ENCODE measurements at places on chromosomes 3 and 15.

- no peak for DNase-seq
These were observed 4.8 kb downstream of the PLCB2 start for GRCh38 chr15:40302981-40303380.

- no peak for DNase-seq
These were observed 59.7 kb downstream of the GHSR start for GRCh38 chr3:172388412-172389078.

- DNase-seq: no peak
These were observed at the start of gene ST8SIA2 for GRCh38 chr15:92393071-92393979. ST8SIA2 (plus strand) TSS chr15:92393881; CDS start chr15:92394065, 184 bp downstream.

DNA sequence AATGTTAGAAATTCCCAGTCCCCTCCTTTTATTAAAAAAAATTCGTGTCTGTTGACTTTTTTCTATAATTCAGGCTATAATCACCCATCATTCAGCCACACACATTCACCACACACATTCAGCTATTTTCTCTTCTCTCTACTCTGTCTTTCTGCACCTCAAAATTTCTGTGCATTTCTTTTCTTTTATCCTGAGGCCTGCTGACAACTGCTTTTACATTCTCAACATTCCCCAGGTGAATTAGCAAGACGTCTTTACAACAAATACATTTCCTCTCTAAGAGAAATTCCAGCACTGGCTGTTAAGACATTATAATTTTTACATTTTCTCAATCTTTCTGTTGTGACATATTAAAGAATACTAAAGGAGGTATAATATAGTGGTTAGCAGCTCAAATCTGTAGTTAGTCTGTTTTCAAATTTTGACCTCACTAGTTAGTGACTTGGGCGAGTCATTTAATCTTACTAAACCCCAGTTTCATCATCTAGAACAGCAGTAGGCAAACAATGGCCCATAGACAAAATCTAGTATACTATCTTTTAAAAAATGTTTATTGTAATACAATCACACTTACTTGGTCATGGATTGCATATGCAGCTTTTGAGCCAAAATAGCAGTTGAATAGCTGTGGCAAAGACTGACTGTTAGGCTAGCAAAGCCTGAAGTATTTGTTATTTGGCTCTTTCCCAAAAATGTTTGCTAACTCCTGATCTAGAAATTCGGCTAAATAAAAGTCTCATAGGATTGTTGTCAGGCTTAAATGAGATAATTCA lies 350.7 kb downstream of the NSUN3 start:
- no peak for DNase-seq

DNA sequence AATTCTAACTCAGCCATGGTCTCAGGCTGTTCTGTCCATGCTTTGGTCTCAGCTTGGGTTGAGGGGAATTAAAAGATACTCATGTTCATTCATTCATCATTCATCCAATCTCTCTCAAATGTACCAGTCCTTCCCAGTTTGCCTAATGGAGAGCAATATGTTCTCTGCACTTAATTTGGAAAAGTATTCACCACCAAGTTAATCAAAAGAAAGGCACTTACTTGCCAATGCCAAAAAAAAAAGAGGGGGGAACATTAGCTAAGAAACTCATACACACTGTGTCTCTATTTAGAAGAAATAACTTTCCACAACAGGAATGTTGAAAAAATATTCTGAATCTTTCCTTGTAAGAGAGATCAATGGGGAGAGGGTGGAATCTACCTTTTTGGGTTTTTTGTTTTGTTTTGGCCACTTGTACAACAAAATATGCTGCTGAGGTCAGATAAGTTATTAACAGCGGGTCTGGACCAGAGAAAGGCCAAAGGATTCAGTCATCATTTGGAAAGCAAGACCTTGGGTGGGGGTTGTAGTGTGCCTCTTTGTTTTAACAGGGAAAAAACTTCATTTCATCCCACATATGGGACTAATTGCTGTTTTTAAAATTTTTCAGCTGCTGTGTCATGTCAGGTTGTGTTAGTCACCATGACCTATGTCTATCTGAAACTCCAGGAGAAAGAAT lies 152.3 kb downstream of the FBN1 start:
- no peak for DNase-seq

GRCh38 chr3:156685752-156686151 lies 11.4 kb downstream of the TIPARP start:
- no peak for DNase-seq

DNA sequence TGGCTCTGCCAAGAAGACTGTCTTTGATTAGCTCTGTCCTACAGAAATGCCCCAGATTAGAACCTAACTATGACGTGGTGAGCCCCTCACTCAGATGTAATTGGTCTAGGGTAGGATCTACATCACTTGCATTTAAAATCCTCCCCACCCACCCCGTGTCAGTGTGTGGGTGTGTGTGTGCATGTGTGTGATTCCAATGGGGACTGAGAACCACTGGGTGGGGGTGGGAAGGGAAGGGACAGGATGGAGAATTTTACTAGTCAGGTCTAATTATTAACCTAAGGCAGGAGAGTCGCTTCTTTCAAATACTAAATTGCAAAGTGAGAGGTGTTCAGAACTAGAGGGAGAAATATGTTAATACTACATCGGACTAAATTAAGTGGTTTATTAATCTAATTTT lies 91.7 kb downstream of the TBL1XR1 start:
- no peak for DNase-seq

DNA sequence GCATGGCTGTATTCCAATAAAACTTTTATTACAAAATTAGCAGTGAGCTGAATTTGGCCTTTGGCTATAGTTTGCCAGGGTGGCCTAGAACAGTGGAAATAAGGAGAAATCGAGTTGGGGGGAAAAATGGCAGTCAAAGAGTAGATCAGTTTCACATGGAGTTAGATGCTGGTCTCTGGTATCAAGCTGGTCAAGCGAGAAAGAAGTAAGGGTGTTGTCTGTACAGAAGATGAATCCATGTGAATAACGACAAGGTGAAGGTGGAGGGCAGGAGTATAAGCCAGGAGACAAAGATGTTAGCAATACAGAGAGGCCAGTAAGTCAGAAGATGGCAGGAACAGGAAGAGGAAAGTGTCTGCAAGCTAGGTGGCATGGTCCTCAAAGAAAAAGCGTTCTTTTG lies 11.7 kb downstream of the AHSG start:
- no peak for DNase-seq

DNA sequence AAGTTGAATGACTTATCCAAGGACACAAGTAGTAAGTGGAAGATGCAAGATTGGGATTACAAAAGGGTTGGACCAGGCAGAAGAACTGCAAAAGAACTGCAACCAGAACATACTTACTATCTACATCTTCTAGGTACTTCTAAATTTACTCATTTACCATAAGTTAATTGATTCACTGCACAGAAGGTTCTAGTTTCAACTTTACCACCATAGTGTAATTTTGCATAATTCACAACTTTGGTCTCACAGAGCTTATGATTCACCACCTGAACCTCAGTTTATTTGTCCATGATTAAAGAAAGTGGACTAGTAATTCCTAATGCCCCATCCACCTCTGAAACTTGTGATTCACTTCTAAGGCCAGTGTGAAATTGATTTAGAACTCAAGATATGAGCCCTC lies 236.8 kb upstream of the UBE2E2 start:
- DNase-seq: no peak

DNA sequence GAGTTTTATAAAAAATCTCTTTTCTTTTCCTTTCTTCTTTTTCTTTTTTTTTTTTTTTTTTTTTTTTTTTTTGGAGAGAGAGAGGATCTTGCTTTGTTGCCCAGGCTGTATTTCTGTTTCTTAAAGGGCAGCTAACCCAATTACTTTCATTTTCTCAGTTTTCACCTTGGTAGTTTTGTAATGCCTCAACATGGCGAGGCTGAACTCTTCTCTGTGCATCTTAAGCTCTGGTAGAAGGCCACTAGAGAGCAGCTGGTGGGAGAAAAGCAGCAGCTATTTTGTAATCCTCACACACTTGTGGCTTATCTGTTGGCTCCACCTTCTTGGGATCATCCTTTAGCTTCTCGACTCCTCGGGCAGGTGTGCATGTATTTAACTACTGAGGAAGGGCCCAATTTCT lies 152.2 kb upstream of the MEIS2 start:
- no peak for DNase-seq

GRCh38 chr15:90031231-90031791 lies 30.2 kb downstream of the ZNF710 start:
- DNase-seq: no peak

- DNase-seq: no peak
These were observed 65.8 kb downstream of the MB21D2 start for GRCh38 chr3:192851821-192852372.

- DNase-seq: no peak
These were observed 43.8 kb downstream of the PLCL2 start for GRCh38 chr3:16928386-16929132.

DNA sequence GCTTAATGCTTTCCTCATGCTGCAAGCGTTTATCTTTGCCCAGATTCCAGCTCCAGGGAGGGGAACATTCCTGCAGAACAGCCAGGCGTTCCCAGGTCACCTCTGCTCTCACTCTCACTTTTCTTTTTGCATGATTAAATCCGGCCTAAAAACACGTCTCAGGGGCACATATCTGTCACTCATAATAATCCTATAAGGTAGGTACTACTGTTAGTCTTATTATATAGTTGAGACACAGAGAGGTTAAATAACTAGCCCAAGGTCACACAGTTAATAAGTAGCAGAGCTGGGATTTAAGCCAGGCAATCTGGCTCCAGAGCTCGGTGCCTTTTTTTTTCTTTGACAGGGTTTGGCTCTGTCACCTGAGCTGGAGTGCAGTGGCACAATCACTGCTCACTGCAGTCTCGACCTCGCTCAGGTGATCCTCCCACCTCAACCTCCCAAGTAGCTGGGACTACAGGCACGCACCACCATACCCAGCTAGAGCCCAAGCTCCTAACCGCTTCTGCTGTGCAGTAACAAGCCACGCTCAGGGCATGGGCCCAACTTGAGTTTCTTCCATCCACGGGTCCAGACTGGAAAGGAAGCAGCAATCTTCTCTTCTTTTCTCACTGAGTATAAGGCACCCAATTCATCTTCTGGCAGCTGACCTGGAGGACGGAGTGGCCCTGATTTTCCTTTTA lies 96.5 kb downstream of the LIPC start:
- no peak for DNase-seq

GRCh38 chr3:155643581-155644165 lies 101.2 kb downstream of the PLCH1 start:
- DNase-seq: no peak

- DNase-seq: no peak
These were observed 3.2 kb downstream of the PTPRG start for GRCh38 chr3:61564395-61565059.

DNA sequence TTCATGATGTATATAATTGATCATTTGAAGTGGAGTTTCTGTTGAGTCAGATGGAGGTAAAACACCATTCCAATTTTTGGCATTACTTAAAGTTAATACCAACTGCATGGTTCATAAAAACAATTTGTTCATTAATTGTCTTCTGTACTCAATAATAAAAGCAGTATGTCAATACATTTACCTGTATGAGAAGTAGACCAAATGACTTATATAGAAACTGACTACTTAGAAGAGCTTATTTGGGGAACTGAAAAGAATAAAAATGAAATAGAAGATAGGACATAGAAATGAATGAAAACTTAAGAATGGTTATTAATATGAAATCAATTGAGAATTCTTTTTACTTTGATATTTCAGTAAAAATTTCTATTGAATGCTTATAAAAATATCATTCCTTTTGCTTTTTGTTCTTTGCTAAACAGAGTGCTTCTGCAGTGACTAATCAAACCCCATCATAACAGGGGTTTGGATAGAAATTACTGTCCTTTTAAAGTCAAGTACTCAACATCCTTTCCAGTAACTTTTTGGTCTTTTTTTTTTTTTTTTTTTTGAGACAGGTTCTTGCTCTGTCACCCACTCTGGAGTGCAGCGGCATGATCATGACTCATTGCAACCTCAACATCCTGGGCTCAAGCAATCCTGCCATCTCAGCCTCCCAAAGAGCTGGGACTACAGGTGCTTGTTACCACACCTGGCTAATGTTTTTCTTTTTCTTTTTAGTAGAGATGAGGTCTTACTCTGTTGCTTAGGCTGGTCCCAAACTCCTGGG lies 6.5 kb upstream of the CRYBG3 start:
- peak; percentile 45 for DNase-seq

GRCh38 chr3:56303487-56303886 lies 164.8 kb downstream of the ERC2 start:
- DNase-seq: no peak

DNA sequence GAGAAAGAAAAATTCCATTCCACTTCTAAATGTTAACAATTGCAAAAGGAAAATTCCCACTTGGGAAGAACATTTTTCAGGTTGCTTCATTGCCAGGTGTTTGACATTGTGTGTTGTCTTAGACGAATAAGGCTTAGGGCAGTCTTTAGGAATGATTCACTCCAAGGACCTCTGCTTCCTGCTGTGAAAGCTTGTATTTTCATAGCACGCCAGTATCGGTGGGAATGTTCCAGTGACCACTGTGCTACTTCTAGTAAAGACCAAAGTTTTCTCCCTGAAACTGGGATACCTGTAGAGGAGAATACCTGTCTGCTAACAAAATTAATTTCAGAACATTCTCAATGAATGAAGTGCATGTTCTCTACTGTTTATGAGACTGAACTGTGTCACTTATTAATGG lies 64.1 kb downstream of the CDIN1 start:
- no peak for DNase-seq

GRCh38 chr3:71447803-71448202 lies 135.7 kb downstream of the FOXP1 start:
- DNase-seq: no peak

- DNase-seq: no peak
These were observed 75.4 kb downstream of the CDC25A start for GRCh38 chr3:48112813-48113212.

DNA sequence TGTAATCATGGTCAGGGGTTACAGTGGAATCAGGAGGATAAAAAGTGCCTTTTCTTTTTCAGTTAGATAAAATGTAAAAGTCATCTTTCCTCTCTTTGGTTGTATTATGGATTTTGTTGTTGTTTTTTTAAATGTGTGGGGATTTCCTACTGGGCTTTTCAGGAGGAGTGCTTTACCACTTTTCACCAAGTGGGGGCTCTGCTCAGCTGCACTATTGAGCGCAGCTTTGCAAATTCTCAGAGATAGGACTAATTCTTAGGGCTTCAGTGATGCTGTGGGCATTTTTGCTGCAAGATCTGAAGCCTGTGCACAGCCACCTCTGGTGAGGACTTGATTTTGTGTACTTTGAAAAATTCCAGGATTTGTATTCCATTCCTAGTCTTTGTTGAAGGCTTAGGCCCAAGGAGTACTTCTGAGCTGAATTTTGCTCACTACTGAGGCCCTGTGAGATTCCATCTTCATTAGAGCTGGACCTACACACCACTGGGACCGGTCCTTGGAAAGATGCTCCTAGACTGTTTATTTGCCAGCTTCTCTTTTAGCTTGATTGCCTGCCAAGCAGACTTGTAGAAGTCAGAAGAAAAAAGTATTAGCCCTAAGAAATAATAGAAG lies 7.5 kb downstream of the GNB5 start:
- no peak for DNase-seq

- no peak for DNase-seq
These were observed 271.9 kb upstream of the TBL1XR1 start for GRCh38 chr3:177469216-177469615.

DNA sequence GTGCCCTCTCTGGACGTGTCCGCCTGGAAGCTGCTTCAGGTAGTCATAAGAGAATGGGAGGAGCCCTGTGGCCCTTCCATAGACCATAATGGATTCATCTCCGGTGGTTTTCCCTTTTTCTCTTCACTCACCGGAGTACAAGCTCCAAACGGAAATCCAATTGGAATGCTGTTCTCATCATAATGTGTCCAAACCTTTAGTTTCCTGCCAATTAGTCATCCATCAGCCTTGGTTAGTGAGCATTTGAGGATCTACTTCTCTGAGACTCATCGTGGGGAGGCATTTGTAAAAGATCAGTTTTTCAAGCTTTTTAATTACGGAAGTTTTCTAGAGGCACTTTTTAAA lies 34.9 kb downstream of the ABHD2 start:
- DNase-seq: no peak

- no peak for DNase-seq
These were observed 108.1 kb upstream of the TPM1 start for GRCh38 chr15:62934236-62934971.
